ENCODE measurements at places on chromosomes 4 and X.

GRCh38 chr4:145614233-145614610 is 5.0 kb upstream of the MMAA start:
- DNase-seq: no peak

- DNase-seq: no peak
Measured at GRCh38 chr4:96675896-96676295, 836.0 kb downstream of the PDHA2 start.

DNA sequence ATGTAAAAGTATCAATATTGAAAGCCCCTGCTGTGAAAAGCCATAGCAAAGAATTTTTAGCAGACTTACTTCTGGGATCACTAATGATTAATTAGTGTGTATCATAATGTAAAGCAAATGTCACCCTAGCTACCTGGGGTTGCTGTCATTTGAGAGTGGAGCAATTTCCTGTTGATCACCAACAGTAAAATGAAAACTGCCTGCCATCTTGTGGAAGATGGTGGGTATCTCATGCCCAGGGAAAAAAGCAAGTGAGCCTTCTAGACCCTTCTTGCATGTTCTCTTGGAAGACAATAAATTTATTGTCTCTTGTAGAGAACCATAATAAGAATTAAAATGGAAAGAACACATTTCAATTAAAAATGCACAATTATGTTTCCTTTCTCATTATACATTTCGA is 360.2 kb downstream of the ZIC3 start:
- no peak for DNase-seq

DNA sequence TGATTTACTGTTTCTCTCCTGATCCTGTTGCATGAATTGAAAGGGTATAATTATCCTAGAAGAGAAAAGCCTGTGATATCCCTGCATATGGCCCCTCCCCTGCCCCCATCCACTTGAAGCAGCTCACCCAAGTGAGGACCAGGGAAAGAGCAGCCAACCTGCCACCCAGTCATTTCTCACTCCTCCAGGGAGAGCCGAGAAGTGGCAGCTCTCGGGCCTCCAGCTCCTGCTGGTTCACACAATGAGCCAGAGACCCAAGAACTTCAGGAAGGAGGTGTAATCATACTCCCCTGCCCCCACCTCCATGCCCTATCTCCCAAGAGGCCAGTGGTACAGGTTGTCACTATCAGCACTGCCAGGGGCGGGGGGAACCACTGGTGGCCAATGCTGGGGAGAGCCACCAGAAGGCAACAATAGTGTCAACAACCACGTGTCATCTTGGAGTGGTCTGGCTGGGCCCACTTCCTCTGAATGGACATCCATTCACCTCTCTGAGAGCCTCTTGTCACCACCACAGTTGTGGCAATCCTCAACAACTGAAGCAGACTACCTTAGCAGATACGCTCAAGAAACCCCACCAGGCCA is 42.9 kb downstream of the APOO start:
- no peak for DNase-seq

DNA sequence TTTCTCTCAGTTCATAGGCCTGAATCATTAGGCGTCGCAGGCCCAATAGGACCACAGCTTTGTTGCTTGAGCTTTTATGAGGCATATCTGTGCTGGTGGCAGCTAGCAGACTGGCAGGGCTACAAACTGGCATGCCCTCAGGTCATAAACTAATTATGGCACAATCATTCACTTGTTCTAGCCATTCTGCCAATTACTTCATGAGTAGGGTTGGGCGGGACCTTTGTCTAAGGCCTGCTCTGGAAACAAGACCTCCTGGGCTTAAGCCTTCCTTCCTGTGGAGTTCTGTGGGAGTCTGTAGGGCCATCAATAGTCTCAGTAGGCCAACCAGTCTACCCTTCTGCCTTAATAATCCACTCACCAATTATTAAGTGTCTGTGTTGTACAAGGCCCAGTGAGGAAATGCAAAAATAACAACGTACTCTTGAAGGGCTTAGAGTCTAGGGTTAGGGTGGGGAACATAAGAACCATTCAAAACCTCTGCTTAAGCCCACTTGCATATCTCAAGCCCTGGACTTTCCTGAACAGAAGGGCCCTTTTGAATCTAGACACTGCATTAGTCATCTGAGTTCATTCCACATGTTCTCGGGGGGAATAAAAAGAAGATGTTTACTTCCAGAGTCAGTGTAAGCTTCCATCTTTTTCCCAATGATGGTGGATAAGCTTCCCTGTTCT is 44.5 kb downstream of the SHROOM4 start:
- no peak for DNase-seq

GRCh38 chrX:103797691-103798090 is 21.1 kb downstream of the PLP1 start:
- no peak for DNase-seq

- no peak for DNase-seq
Measured at GRCh38 chr4:1204828-1205585, 32.6 kb upstream of the SPON2 start.

DNA sequence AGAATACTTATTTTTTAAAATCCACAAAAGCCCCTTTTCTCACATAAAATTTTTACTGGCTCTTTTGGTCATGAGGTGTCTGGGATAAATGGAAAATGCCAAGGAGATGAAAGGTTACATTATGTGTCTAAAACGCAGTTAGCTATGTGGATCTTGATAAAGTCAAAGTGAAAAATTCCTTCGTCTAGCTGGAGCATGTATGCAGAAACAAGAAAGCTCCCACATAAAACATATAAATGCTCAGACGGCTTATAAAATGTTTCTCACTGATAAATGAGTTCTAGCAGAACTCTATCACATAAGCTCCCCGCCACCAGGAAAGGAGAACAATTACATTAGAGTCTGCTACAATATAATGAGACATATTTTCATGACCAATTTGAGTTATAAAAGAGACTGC is 83.8 kb downstream of the TBC1D9 start:
- DNase-seq: no peak

DNA sequence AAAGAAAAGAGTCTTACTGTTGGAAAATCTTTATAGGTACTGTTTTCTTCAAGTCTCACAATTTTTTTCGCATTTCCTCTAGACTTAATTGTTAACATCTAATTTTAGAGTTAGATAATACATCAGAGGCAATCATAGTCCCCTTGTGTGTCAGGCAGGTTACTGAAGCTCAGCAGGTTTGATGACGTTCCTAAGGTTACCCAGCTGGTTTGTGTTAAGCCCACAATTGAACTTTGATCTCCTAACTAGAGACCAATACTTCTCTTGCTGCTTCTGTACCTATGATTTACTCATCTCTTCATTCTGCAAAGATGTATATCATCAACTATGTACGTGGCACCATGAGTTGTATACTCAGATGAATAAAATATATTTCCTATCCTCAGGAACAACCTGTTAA is 131.6 kb upstream of the STIM2 start:
- no peak for DNase-seq

- DNase-seq: no peak
Measured at GRCh38 chr4:135917011-135917410, 1615.3 kb downstream of the PCDH18 start.

DNA sequence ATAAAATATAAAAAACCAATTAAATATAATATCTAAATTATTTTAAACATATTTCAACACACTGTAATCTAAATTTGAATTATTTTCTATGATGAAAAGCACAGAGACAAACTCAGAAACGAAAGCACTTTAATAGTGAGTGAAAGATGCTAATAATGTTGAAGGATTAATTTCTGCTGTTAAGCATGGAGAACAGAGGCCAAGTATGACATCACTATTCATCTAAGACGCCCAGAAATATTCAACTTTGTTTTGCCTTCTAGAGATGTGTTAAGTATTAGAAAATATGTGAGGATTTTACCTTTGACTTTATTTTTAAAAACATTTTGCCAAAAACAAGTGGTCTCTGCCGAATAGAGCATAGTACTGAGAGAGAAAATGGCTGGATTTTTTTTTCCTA is 19.3 kb downstream of the ARHGEF6 start:
- DNase-seq: no peak

DNA sequence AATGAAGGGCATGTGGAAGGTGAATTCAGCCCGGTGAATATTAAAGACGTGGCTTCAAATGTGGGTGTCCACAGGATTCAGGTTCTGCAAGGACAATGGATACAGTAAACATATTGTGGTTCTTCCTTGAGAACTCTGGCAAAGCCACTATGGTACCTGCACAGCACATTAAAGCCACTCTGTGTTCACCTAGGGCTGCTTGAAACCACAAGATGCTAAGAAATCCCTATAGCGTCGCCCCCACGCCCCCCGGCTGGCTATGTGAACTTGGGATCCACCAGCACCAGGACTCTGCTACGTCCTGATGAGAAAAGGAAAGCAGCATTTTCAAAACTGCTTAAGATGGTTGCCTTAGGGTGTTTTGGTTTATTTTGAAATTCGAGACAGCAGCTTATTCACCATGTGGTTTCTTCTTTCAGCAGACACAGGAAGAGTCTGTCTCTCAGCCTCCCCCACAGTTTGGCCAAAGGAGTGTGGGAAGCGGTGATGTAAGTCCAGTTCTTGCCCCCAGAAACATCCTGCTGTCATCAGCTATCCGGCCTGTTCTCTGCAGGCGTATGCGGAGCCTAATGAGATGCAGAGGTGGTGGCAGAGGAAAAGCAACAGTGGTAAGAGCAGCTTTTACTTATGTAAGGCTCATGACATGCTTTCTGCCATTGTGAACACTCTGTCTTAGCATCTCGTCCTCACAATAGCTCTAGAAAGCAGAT is 111.5 kb downstream of the AFAP1 start:
- DNase-seq: no peak

DNA sequence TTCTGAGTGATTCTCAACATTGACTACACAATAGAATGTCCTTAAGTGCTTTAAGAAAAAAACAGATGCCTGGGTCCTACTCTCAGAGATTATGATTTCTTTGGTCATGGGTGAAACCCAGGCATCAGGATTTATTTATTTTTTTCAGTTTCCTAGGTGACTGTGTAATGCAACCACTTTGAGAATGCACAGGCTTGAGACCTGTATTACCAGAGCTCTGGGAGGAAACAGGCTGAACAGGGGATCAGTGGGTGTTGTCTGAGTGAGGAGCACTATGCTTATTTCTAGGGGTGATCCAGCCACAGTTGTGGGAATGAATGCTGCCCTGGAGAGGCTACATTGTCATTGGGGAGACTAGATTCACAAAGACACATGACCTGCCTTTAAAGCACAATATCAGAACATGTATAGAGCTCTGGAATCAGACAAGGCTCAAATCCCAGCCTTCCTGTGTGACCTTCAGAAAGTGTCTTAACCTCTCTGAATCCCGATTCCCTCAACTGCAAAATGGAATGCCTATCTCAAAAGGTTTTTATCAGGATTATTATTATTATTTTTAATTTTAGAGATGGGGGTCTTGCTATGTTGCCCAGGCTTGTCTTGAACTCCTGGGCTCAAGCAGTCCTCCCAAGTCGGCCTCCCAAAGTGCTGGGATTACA is 61.6 kb upstream of the PRPS1 start:
- no peak for DNase-seq

- DNase-seq: no peak
Measured at GRCh38 chr4:5424901-5425300, 283.5 kb downstream of the EVC2 start.

DNA sequence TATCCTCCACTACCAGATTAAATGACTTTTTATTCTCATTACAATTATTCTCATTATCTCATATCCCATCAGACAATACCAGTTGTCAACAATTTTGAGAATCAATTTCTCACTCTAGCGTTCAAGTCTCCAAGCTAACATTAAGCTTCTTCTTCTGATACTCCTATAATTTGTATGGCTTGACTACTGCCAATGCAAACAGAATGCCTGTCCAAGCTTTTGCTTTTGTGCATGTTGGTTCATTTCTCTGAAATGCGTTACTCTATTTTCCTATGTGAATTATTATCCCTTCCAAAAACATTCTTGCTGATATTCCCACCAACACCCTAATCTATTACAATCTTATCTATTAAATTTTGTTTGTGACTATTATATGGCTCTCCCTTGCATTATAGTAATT is 1602.3 kb downstream of the C4orf33 start:
- DNase-seq: no peak

DNA sequence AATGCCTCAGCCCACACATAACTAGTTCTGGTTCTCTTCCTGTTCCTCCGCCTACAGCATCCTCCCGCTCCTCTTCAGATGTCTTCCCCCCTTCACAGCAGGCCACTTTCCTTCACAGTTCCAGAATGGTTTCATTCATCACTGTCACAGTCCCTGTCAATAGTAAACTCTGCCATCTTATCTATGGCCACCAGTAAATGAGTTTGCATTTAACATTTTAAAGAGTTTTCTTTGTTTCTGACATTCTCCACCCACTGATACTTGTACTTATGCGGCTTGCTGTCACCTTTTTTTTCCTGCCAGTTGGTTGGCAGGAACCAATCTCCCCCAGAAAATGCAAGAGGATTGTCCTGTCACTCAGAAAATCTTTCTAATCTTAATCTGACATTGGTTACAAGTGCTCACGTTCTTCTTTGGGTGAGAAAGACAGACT is 114.1 kb downstream of the GLUD2 start:
- DNase-seq: no peak

DNA sequence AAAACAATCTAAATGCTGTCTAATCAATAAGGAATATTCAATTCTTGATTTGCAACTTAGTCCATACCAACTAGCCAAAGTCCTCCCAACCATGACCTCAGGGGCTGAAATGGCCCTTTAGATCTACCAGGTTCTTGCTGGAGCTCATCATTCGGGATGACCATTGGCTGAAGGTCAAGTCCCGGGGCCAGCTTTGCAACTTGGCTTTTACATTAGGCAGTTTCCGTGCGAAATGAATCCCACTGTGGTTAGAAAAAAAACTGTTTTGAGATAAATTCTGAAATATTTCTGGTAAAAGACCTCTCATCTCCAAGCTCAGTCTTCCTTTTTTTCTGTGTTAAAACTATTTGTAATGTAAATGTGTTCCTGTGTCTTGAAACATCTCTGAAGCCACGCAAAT is 178.6 kb downstream of the TENM3 start:
- no peak for DNase-seq

GRCh38 chrX:21873063-21873775 is 17.4 kb downstream of the YY2 start:
- DNase-seq: no peak

- no peak for DNase-seq
Measured at GRCh38 chrX:134570899-134571298, 87.4 kb downstream of the PLAC1 start.

- no peak for DNase-seq
Measured at GRCh38 chrX:68936608-68937007, 107.8 kb downstream of the EFNB1 start.

GRCh38 chr4:127634181-127634580 is 1.4 kb downstream of the INTU start:
- DNase-seq: no peak

GRCh38 chrX:15404401-15405096 is 20.3 kb upstream of the VEGFD start:
- no peak for DNase-seq

DNA sequence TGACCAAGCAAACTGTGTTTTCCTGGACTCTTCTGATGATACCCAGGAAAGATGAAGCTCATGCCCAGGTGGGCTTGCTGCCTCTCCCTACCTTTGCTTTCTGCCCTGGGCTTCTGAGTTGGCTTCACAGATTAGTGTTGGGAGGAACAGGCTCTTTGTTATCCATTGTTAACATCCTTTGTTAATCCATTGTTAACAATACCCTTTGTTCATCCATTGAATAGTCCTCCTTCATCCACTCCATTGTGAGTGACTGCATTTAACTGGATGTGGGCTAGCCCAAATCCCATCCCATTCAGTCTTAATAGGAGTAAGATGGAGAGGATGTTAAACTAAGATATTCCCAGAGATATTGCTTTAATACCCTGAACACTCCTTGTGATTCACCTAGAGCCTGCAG is 199.0 kb upstream of the LNX1 start:
- no peak for DNase-seq

Measured in iPS DF 6.9 (cell line).